ENCODE measurements at places on chromosomes 16 and 17. TPM values are rescaled to one million over a fixed set of nuclear protein-coding genes. Genes with fewer than 3 reads are reported as not detected.

The LRRC36 gene
- 0.43 TPM for total RNA-seq

The PSMD3 gene
- total RNA-seq = 81.7 TPM

The KLHL11 gene
- 28.7 TPM for total RNA-seq

The TMIGD1 gene
- total RNA-seq = not detected

All from articular chondrocyte of knee joint (primary cell).